ENCODE measurements at places on chromosomes 4 and X.

DNA sequence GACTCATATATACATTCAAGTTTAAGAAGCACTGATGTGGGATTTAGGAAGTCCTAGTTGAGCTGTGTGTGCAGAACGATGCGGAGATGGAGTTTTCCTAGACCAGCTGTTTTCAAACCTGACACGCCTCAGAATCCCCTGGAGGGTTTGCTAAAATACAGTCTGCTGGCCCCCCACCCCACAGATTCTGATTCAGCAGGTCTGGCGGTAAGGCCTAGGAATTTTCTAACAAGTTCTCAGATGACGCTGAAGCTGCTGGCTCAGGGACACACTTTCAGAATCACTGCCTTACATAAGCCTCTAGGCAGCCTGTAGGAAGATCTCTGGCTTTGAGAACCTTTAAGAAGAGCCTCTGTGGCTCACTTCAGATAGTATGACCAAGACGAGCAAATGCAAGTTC, 73.1 kb downstream of the PHEX start:
- no peak for DNase-seq

- no peak for DNase-seq
These were observed 54.4 kb upstream of the ESX1 start for GRCh38 chrX:104309169-104309568.

DNA sequence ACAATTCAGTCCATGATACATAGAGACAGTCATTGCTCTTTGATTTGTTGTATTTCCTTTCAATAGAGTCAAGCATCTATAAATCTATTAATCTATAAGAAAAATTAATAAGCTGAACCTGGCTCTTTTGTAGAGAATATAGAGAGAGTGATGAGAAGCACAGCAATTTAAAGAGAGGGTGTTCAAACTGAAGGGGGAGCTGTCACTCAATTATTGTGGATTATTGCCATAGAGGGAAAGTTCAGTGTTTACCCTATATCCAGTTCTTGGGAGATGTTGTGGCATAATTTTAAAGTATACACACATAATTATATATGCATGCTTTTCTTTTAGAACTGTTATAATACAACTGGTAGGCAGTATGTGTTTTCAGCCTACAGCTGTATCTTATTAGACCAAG, 1469.0 kb upstream of the PABPC4L start:
- DNase-seq = no peak

DNA sequence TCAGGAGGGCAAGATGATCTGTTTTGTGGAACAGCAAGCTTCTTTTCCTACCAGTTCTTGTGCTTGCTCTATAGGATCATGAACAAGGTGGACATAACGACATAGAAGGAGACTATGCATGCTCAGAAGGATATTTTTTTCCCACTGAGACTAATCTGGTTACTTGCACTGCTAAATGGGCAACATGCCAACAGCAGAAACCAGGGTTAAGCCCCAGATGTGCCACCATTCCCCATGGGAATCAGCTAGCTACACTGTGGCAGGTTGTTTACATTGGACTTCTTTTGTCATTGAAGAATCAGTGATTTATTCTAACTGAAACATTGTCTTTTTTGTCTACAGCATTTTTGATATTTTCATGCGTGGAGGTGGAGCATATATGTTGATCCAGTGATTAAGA, 165.6 kb downstream of the C4orf33 start:
- no peak for DNase-seq

- DNase-seq = no peak
These were observed 30.2 kb downstream of the SPINK2 start for GRCh38 chr4:56791316-56791715.

DNA sequence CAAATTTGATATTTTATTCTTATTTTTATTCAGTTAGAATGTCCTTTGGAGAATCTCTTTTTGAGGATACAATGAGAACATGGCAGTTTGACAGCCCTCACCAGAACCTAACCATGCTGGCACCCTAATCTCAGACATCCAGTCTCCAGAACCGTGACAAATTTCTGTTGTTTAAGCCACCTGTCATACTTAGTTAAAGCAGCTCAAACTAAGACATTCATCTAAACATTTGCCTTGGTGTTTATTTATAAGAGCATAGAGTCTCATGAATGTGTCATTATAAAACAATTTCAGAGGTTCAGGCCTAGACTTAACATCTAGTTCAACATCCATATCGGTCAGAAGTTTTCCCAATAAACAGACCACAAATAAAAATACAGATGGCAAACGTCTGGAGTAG, 125.1 kb upstream of the FUNDC1 start:
- DNase-seq = no peak

- DNase-seq = no peak
These were observed 74.5 kb downstream of the DCLK2 start for GRCh38 chr4:150152766-150153165.

DNA sequence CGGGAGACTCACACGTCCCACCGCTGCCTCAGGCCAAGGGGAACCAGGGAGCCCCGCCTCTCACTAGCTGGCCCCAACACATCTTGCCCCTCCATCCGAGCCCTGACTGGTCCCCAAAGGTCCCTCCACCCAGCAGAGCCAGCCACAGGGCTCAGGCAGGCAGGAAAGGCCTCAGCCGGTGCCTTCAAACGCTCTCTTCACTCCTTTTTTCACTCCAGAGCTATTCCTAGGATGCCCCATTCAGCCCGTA, 1.5 kb upstream of the ARHGAP4 start:
- DNase-seq = no peak
